ENCODE measurements at places on chromosomes 5 and 9. TPM values are rescaled to one million over a fixed set of nuclear protein-coding genes. Genes with fewer than 3 reads are reported as not detected.

Gene NRARP
- 1.7 TPM for total RNA-seq

Gene FGF18
- total RNA-seq = not detected

Gene PRELID1
- total RNA-seq = 248 TPM

Gene PRRX2
- total RNA-seq = 14.9 TPM

Gene NTNG2
- 0.15 TPM for total RNA-seq

Gene SMIM27
- 6.8 TPM for total RNA-seq

Gene NR6A1
- total RNA-seq = 0.15 TPM

Gene KCNIP1
- not detected for total RNA-seq

Gene LRRC14B
- total RNA-seq = not detected

Gene FAM78A
- 0.30 TPM for total RNA-seq

Gene SPATA31C2
- total RNA-seq = not detected

Gene PHPT1
- total RNA-seq = 125 TPM

Gene PDLIM4
- total RNA-seq = 59.6 TPM

Gene PLPP1
- 36.0 TPM for total RNA-seq

Gene TMOD1
- total RNA-seq = 0.17 TPM

Gene UBAP2
- total RNA-seq = 17.2 TPM

Gene PHF2
- total RNA-seq = 11.9 TPM

Gene ACOT12
- 0.84 TPM for total RNA-seq

Gene RAI14
- 62.4 TPM for total RNA-seq

Gene ESM1
- total RNA-seq = 2.5 TPM

Gene CMYA5
- 0.30 TPM for total RNA-seq

Gene PCDHGB6
- 1.3 TPM for total RNA-seq

Gene LPCAT1
- total RNA-seq = 56.7 TPM

Gene FAM200C
- total RNA-seq = 2.7 TPM

Gene TMEFF1
- 1.3 TPM for total RNA-seq

Gene BAAT
- under 0.01 TPM for total RNA-seq

Gene C5orf15
- 42.2 TPM for total RNA-seq

Gene PCDHB11
- total RNA-seq = under 0.01 TPM

Gene GPRIN1
- total RNA-seq = 9.2 TPM

Gene SPATA31A5
- not detected for total RNA-seq

Gene HTR1A
- not detected for total RNA-seq
